ENCODE measurements at places on chromosomes 11 and 22. TPM values are rescaled to one million over a fixed set of nuclear protein-coding genes. Genes with fewer than 3 reads are reported as not detected.

- peak; percentile 86 for DNase-seq
Observed at GRCh38 chr11:133064152-133064877, 468.0 kb downstream of the OPCML start.

- no peak for DNase-seq
Observed at GRCh38 chr11:133153031-133153430, 379.3 kb downstream of the OPCML start.

- peak; percentile 29 for DNase-seq
Observed at GRCh38 chr11:130070109-130070845, 583 bp downstream of the APLP2 start.

- no peak for DNase-seq
Observed at GRCh38 chr22:30047364-30047738, 32.9 kb upstream of the HORMAD2 start.

DNA sequence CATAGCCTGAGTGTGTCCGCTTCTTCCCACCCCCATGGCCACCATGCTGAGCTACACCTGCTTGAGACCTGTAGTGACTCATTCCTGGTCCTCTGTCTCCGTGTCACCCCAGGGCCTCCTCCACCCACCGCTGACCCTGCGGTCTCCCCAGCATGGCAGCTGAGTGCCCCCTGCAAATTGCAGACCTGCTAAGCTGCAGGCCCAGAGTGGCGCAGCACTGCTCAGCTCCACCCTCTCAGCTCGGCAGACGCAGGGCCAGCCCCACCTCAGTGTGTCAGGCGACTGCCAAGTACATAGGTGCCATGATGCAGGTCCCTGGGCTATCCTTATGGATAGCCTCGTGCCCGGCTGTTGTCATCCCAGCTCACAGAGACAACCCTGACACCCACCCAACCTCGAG lies 13.1 kb downstream of the MS4A15 start:
- DNase-seq = no peak

DNA sequence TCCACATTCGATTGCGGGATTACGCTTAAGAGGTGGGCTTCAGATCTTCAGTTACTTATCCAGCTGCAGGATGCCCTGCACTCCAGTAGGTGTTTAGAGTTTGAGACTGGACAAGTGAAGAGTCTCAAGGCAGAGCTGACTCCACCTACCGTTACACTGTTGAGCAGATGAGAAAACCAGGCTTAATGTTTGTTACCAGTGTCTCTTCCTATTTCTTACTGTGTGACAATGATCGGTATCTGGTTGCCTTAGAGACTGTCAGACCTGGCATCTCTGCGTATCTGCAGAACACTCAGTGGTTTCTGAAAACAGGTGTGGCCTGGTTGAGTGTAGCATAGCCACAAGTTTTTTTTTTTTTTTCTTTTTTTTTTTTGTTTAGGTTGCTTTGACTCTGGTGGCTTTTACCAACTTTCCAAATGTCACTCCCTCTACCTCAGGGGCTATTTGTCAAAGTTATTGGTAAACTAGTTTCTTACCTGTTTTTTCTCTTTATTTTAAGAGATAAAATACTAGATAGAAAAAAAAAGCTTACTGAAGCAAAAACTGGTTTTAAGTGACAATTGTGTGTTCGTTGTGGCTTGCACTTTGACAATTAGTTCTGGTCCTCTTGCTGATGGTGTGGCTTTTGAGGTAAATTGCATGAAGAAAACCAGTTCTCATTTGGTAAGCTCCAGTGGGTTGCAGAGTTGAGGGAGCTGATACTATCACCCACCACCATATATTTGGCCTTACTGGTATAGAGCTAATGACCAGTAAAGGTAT lies 284.8 kb downstream of the ETS1 start:
- DNase-seq = no peak

DNA sequence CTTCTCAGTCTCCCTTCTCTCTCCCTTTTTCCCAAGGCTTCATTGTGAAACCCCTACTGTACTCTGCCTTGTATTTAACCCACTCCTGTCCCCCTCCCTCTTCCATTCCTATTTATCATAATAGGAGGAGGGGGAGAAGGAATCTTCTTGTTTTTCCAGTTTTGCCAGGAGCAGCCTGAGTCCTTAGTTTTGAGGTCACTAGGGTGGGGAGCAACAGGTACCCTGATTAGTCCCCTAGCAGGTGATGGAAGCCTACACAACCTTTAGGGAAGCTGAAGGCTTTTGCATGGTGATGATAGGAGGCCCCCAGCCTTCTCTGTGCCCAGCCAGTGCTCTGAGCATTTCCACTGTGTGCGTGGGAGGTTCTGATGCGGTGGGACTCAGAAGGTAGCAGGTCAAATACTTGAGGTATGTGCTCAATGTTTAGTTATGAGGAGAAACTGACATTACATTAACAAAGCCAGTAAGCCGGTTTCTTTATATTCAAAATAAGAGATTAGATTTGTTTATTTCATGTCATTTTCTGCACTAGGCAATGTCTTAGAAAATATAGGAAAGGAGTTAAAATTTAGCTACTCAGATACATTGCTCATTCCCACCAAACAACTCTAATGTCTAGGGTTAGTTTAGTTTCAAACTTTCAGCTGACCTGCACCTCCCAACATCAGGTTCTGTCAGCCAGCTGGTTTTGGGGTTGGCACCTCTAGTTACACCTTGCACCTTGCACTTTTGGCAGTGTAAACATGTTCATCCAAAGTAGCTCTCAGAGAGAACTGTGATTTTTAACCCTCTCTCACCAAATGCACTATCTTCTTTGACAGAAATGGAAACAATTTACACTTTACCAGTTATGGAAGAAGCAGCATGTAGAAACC lies 26.0 kb downstream of the PARVA start:
- no peak for DNase-seq

SLC7A4 gene
- total RNA-seq = 2.0 TPM

UVRAG gene
- total RNA-seq = 38.2 TPM

MMP13 gene
- 0.18 TPM for total RNA-seq

P2RY2 gene
- total RNA-seq = 0.09 TPM
